ENCODE measurements at places on chromosomes 4 and X. TPM values are rescaled to one million over a fixed set of nuclear protein-coding genes. Genes with fewer than 3 reads are reported as not detected.

Gene MND1
- total RNA-seq, result 13.4 TPM

Gene CTSO
- 1.3 TPM for total RNA-seq

Gene CLNK
- total RNA-seq, result not detected

Gene PDE5A
- total RNA-seq, result 0.39 TPM

Gene RAB33B
- 3.2 TPM for total RNA-seq

Gene SCD5
- 6.2 TPM for total RNA-seq

Gene SRP72
- 50.6 TPM for total RNA-seq

Gene INTU
- total RNA-seq, result 1.1 TPM

Gene WDR17
- total RNA-seq, result 2.0 TPM

Gene TMEM150C
- total RNA-seq, result 0.77 TPM

Gene SRPX2
- total RNA-seq, result 2.7 TPM

Gene MAOB
- total RNA-seq, result 0.14 TPM

Gene ENPP6
- total RNA-seq, result not detected

Gene KLHL2
- 15.4 TPM for total RNA-seq

Gene UGT8
- 0.12 TPM for total RNA-seq

Gene FUNDC1
- 24.4 TPM for total RNA-seq

Gene SCRG1
- total RNA-seq, result not detected

Gene TGIF2LX
- not detected for total RNA-seq

Gene TTC29
- not detected for total RNA-seq

Gene TMPRSS11A
- not detected for total RNA-seq

Gene WFS1
- 12.5 TPM for total RNA-seq

Gene SOX3
- not detected for total RNA-seq

Gene HPGD
- 81.0 TPM for total RNA-seq

Gene YIPF7
- total RNA-seq, result not detected

Gene PCDH18
- not detected for total RNA-seq

Gene TLR1
- 0.22 TPM for total RNA-seq
